ENCODE measurements at places on chromosomes 2 and 18.

- DNase-seq, result no peak
Measured at GRCh38 chr2:226687641-226688253, 111.9 kb downstream of the IRS1 start.

GRCh38 chr2:26637811-26638310 is 3.3 kb downstream of the CIB4 start:
- DNase-seq, result no peak

DNA sequence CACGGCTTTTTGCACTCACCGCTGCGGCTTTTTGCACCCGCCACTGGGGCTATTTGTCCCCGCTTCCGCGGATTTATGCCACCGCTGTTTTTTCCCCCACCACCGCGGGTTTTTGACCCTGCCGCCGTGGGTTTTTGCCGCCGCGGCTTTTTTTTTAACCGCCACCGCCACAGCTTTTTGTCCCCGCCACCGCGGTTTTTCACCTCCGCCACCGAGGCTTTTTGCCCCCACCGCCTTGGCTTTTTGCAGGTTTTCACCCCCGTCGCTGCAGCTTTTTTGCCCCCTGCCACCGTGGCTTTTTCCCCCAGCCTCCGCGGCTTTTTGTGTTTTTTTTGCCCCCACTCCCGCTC is 2796.7 kb upstream of the TEKT4 start:
- DNase-seq, result no peak

DNA sequence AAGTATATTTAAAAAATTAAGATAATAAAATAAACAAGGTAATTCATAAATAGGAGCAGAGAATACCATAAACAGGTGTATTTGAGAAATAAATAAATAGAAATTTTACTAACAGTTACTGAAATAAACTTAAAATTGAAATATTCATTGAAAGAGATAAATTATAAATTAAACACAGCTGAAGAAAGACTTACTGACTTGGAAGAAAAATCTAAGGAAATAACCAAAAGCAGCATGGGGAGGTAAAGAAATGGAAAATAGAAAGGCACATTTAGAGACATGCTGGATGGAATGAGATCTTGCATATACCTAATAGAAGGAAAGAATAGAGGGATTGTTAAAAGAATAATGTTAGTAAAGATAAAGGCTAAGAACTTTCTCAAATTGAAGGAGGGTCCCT is 96.3 kb downstream of the SOX11 start:
- DNase-seq, result no peak

DNA sequence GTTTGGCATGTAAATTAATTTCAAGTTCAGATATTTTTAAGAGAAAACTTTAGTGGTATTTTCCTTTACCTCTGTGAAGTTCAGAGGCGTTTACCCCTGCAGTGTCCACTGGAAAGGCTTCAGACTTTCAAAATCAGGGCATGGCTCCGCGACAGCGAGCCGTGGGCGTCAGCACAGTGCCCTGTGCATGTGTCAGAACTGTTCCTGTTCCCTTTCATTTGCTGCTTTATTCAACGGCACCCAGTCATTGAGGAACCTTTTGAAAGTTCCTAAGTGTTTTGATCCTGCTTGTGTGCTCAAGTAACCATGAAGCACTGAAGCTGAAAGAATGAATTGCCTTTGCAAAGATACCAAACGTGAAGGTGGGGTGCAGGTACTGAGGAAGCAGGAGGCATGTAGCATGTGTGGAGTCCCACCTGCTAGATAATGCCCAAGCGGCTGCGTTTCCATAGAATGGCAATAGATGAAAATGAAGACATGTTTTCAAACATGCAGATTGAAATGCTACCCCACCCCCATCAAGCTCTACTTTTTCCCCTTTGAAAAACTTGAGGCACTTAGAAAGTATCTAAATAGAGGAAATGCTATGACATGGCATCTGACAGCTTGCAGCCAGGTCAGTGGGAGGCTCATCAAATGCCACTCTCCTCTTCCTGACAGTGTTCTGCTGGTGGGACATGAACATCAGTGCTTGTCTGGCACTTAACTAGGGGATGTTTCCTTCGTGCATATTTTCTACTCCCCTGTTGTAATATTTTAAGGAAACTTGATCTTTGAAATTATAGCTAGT is 148.6 kb downstream of the ZNF236 start:
- DNase-seq, result no peak

GRCh38 chr2:191355170-191355758 is 110.1 kb downstream of the MYO1B start:
- no peak for DNase-seq

GRCh38 chr2:219542931-219543595 is 546 bp downstream of the CHPF start:
- DNase-seq, result peak; percentile 19

- no peak for DNase-seq
Measured at GRCh38 chr2:191045141-191045540, 31.2 kb upstream of the STAT1 start.

- DNase-seq, result no peak
Measured at GRCh38 chr18:3283253-3283863, 21.4 kb downstream of the MYL12B start.

DNA sequence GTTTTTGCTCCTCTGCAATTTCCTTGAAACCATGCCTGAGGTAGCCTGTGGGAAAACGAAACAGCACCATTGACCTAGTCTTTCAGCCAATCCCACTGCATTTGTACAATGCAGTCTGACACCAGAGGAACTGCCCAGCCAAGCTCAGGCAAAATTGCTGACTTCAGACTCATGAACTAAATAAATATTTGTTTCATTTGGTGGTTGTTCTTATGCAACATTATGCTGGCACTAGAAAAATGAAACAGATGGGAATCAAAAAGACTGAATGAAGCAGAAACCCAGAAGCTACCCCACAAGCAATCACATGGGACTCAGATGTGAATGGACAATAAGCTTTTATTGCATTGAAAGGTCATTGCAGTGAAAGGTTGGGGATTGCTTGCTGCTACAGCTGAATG is 1.7 kb downstream of the NAT8 start:
- DNase-seq, result peak; percentile 47
